Glutamatergic neuron (in vitro differentiated cells): ENCODE measurements at places on chromosomes 1 and 21. TPM values are rescaled to one million over a fixed set of nuclear protein-coding genes. Genes with fewer than 3 reads are reported as not detected.

AMY1B gene
- total RNA-seq = not detected

DNA sequence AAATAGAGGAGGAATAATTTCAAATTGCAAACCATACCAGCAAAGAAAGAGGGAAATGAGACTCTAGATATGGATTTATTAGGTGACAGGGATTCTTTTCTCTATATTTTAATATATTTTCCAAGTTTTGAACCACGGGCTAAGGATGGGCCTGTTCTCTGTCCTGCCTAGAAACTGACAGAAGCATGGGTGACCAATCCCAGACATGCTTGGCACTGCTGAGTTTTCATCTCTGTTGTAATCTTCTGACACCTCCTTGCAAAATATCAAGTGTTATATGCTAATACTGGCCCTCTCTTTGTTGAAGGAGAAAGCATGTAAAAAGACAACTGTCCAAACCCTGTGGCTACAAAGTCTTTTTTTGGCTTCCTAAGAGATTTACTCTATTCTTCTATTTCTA is 774 bp upstream of the ANGPTL7 start:
- H3K27me3 ChIP-seq = peaks cover 2% of the 10 kb centered on the region
- DNase-seq = no peak
- no peak overlapping the region for H3K4me3 ChIP-seq
- peaks cover 3% of the 10 kb centered on the region for H3K4me1 ChIP-seq
- H3K27ac ChIP-seq = no peak overlapping the region

GRCh38 chr1:163227126-163227525 is 24.4 kb upstream of the RGS5 start:
- DNase-seq = no peak
- H3K4me1 ChIP-seq = peaks cover 13% of the 10 kb centered on the region
- H3K27ac ChIP-seq = no peak overlapping the region
- H3K4me3 ChIP-seq = no peak overlapping the region
- H3K27me3 ChIP-seq = no peaks in the 10 kb centered on the region
- H3K36me3 ChIP-seq = peaks cover 6% of the 10 kb centered on the region

SERINC2 gene
- total RNA-seq = 36.4 TPM

DNA sequence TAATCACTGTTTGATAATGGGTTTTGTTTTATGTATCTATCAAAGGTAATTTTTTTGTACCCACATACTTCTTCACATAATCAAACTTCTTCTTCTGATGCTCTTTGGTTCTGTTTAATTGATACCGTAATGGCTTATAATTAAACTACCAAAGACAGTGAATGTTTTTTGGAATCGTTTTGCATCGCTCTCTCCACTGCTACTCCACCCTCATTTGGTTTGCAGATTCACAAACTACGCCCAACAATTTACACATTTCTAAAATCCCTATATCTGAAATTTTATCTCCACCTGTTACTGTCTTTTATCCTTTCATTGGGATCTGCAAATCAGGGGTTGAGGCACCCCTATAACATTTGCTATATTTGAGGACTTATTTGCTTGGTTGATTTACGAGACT is 319.6 kb downstream of the RWDD3 start:
- peaks cover 2% of the 10 kb centered on the region for H3K27me3 ChIP-seq
- H3K4me3 ChIP-seq = no peak overlapping the region
- H3K27ac ChIP-seq = no peak overlapping the region
- peaks cover 9% of the 10 kb centered on the region for H3K36me3 ChIP-seq
- no peak for DNase-seq
